ENCODE measurements at places on chromosomes 1 and 21. TPM values are rescaled to one million over a fixed set of nuclear protein-coding genes. Genes with fewer than 3 reads are reported as not detected.

- DNase-seq: no peak
Observed at GRCh38 chr21:14487490-14488432, 58.4 kb downstream of the SAMSN1 start.

DNA sequence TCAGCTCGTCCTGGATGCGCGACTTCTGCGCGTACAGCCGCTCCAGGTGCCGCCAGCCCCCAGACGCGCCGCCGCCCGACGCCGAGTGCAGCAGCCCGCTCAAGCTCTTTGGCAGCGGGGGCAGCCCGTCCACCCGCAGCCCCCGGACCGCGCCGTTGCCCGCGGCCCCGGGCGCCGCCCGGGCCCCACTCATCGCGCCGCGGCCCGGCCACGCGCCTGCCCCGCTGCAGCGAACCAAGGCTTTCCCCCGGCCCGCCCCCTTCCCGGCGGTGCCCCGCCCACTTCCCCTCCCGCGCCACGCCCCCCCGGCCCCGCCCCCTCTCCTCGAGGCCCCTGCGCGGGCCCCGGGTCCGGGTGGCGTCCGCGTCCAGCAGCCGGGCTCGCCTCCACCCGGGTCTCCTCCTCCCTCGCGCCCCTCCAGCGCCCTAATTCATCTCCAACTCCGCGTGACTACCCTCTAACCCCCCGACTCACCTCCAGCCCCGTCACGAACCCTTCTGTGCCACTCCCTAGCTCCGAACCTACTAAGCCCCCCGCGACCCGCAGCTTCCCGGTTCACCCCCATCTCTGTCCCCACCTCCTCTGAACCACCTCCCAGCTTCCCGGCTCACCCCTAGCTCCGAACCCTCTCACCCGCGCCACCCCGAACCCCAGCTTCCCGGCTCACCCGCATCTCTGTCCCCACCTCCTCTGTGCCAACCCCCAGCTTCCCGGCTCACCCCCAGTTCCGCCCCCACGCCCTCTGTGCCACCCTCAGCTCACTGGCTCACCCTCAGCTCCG is at the start of gene FAM89A:
FAM89A (minus strand) TSS at position 236 of the 781 bp plus-strand sequence; CDS start at position 193, 43 bp downstream.
- no peak for DNase-seq

DNA sequence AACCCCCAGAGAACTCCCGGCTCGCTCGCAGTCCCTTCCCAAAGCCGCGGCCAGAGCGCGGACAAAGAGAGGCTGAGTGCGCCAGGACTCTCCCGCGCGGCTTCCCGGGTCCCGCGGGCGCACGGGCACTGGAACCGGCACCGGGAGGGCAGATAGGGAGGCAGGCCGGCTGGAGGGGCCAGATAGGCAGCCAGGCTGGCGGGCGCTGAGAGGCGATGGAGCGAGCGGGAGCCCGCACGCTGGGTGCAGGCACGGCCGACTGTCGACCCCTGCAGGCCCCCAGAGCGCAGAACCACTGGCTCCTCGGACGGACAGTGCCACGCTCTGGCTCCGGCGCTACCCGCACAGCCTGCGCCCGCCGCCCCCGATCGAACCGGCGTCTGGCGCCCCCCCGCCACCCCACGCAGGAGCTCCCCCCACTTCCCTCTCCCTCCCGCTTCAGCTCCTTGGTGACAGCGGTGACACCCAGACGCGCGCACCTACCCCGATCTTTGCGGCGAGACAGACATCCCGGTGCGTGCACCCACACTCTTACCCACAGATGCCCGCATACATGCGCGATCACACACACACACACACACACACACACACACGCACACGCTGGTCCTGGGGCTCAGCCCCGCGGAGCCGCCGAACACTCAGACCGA is 534 bp downstream of the SLC6A9 start:
- DNase-seq: peak; percentile 24

DNA sequence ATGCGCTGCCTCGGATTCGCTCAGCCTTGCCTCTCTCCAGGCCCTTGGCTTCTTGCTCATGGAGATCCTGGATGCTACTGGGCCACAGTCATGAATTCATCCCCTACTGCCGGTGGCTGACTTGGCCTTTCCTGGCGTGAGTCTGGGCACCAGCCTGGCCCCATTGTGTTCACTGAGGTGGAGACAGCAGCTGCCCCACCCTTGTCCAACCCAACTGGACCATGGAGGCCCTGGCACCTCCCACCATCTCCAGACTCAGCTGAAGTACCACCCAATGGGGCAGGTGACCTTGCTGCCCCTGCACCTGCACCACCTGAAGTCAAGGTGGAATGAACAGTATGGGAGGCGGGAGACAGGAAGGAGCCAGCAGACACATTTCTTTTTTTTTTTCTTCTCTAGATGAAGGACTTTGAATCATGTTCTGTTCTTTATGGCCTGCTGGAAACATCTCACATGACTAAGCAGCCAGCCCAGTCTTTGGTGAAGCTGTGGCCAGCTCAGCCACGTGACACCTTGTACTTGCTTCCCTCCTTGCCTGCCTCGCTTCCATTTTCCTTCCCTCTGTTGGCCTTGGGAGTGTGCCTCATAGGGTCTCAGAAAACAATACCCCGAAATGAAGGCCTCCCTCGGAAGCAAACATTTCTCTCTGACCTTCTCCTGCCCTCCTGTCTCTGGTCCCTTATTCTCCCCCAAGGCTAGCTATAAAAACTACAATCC is 3.8 kb upstream of the SLC30A2 start:
- DNase-seq: no peak

GRCh38 chr1:5765483-5765882 is 226.7 kb downstream of the NPHP4 start:
- DNase-seq: no peak

DNA sequence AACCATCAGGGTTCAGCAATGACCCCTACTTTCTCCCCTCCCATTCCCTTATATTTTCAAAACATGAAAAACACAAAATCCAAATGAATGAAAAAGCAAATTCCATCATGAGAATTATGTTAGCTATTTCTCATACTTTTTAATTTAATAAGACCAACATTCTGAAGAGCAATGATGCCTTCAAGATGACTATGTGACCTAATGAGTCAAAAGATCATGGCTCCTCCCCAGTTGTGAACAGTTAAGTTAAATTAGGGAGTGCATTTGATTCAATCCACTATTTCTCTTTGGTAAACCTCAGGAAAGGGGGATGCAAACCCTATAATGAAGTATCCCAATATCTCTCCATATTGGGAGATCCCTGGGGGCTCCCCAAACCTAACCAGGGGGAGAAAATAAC is 36.5 kb downstream of the PUM1 start:
- no peak for DNase-seq

DNA sequence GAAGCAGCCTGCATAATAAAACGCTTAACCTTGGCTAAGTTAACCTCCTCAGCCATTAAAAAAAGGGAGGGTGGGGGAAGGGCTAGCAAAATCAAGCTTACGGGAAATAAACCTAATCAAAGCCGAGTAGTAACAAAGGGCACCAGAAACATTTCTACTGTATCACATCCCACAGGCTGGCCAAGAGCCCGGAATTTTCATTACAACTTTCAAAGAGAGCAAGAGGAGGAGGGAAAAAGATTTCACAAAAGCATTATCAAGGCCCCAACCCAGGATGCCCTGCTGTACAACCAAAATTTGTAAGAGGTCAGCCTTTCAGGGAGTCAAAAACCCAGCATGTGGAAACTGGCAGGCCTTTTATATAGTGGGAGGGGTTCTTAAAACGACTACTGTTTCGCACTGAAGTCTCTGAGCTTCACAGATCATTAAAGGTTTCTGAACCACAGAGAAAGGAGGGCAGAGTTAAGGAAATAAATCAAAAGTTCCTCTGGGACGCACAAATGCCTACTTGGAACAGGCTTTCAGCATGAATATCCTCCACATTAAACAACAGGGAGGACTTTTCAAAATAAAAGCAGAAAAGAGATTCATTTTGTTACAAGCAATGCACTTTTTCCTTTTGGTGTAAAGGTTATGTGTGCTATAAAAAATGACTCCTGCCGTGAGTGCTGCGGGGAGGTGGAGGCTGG is 90.4 kb downstream of the SLC45A1 start:
- peak; percentile 81 for DNase-seq

- DNase-seq: no peak
Observed at GRCh38 chr1:98735756-98736155, 74.2 kb downstream of the SNX7 start.

DNA sequence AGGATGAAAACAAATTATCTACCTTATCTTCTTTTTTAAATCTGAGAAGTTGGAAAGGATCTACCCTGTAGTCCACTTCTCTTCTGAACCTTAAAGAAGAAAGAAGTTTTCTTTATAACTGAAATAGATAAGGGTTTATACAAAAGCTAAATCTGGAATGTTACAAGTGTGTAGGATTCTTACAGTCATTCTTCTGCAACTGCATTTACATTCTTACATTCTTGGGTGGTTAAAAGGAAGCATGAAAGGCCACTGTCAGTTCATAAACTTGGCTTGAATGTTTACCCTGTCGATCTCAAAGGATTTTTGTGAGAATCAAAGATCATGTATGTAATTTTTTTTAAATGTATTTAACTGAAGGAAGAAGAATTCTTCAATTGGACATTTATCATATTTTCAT is 142.1 kb upstream of the BRINP3 start:
- no peak for DNase-seq

- DNase-seq: no peak
Observed at GRCh38 chr21:23729331-23729730, 1878.0 kb downstream of the MRPL39 start.

DNA sequence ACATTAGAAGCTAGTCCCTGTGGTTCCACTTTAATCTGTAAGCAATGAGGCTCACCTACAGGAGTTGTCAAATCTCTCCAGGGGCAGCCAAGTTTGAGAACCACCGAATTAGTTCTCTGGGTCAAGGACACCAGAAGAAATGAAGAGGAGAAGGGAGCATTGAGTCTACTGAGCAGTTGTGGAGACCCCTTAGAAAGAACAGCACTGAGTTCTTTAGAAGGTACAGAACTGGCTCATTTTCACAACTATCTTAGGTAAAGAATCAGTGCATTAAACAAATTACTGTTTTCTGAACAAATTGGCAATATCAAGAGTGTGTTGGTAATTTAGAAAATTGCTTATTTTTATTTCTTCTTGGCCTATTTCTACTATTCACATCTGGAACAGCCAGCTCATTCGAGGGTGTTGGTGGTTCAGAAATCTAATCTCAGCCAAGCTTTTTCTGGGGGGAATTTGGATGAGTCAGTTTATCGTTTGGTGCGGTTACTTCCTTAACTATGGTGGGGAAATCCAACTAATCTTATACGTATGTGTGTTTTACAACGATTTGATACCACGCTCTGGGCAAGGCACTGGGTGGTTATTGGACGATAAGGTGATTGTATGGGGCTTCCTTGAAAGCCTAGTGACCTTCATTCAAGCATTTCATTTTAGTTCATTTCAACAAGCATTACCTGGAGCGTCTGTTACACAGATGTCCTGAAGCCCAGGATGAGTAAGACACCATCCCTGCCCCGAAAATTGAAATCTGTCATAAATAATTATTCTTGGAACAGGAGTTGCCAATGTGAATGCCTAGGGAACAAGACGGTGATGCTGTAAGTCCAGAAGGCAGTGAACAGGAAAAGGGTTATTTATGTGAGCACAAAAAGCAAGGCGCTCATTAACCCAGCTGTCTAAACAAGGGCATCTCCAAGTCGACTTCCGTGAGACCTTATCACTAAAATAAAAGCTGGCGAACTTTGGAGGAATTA is 52.0 kb upstream of the TMPRSS2 start:
- DNase-seq: no peak

- no peak for DNase-seq
Observed at GRCh38 chr21:29513535-29513934, 214.8 kb downstream of the BACH1 start.

- DNase-seq: no peak
Observed at GRCh38 chr1:72462186-72462905, 180.0 kb upstream of the NEGR1 start.

GRCh38 chr1:157095551-157095950 is 4.1 kb downstream of the ETV3L start:
- no peak for DNase-seq

GRCh38 chr1:193070942-193071341 is 11.5 kb downstream of the RO60 start:
- no peak for DNase-seq

DNA sequence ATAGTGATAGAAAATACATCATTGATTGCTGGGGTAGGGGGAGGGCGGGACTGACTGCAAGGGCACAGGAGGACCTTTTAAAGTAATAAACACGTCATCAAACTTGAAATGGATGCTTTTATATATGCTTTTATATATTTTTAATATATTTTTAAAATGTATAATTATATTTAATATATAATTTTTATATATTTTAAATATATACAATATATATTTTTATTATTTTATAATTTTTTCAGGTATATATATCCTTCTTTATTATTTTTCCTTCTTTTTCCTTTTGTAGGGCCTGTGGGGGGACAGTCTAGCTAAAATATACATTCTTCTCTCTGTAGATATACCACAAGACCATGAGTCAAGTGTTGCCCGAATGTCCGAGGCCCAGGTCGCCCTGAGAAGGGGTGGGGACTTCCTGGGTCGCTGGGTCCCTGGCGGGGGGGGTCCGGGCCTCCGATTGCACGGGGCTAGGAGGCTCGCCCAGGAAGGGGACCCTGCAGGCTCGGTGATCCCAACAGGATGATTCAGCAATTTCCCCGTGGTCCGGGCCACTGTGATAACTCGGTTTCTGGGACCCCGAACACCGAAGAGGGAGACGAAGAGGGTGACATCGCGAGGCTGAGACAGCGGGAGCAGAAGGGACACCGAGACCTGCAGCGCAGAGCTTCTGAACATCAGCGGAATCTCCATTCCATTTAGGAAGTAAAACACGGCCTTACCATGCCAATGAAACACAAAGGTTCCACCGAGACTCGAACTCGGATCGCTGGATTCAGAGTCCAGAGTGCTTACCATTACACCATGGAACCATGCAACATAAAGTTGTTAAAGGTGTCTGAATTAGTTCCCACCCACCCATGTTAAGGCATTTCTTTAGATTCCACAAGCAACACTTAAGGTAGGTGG is 112.5 kb upstream of the NBPF11 start:
- DNase-seq: no peak

GRCh38 chr1:52168373-52169080 is 26.6 kb downstream of the ZFYVE9 start:
- DNase-seq: no peak

- no peak for DNase-seq
Observed at GRCh38 chr21:37008724-37009123, 2.2 kb downstream of the RIPPLY3 start.

The MCOLN3 gene
- 0.79 TPM for polyA plus RNA-seq

The NFASC gene
- polyA plus RNA-seq: 5.7 TPM

The CLEC20A gene
- 0.56 TPM for polyA plus RNA-seq

The NR5A2 gene
- 2.8 TPM for polyA plus RNA-seq

The HMCN1 gene
- 78.0 TPM for polyA plus RNA-seq

The RSPO1 gene
- polyA plus RNA-seq: 7.6 TPM

The ELAPOR1 gene
- polyA plus RNA-seq: 1.7 TPM

The BATF3 gene
- polyA plus RNA-seq: 1.4 TPM

The AIRE gene
- polyA plus RNA-seq: 0.03 TPM

The GCLM gene
- polyA plus RNA-seq: 11.7 TPM
